ENCODE measurements at places on chromosomes 1 and 21. TPM values are rescaled to one million over a fixed set of nuclear protein-coding genes. Genes with fewer than 3 reads are reported as not detected.

DNA sequence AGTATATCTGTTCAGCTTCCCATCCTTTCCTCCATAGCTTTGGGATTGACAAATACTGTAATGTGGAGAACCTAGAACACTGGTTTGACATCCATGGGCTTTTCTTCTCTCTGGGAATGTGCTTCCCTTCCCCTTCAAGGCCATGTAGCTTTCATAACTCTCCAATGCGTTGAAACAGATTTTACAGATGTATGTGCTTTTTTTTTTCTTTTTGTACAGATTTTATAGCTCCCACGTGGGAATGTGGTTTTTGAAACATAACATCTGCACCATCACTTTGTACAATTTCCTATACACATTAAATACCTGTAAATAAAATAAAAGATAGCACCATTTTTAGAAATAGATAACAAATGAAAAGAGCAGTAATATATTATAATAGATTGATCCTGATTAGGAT, 138.5 kb upstream of the TMPRSS15 start:
- DNase-seq, result no peak

GRCh38 chr1:83508485-83509151, 490.3 kb downstream of the TTLL7 start:
- DNase-seq, result no peak

DNA sequence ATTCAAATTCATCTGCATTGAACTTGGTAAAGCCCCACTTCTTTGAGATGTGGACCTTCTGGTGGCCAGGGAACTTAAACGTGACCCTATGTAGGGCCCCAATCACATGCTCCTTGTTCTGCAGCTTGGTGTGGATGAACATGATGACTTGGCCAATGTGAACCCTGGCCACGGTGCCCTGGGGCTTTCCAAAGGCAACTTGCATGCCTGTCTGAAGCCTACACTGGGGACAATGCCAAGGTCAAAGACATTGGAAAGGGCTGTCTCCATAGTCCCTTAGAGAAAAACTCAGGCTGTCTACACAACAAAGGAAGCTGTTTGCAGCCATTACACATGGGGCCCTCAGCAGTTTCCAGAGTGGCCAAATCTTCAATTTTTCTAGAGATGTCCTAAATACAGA, 8.9 kb upstream of the VPS13D start:
- DNase-seq, result no peak

DNA sequence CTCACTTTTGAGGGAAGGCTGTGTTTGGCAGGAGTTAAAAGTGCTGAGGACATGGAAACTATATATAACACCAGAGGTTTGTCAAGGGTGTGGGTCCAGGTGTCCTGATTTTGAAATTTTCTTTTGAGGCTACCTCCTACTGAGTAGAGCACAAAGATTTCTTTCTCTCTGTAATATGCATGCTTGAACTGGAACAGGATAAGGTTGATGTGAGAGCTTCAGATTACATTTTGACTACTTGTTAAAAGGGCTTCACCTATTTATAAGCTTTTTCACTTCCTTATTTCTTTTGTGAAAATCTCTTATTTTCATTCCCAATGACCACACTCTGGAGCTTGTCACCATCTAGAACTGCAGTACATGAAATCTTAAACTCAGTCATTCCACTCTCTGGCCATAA, 59.8 kb upstream of the PLA2G4A start:
- no peak for DNase-seq

DNA sequence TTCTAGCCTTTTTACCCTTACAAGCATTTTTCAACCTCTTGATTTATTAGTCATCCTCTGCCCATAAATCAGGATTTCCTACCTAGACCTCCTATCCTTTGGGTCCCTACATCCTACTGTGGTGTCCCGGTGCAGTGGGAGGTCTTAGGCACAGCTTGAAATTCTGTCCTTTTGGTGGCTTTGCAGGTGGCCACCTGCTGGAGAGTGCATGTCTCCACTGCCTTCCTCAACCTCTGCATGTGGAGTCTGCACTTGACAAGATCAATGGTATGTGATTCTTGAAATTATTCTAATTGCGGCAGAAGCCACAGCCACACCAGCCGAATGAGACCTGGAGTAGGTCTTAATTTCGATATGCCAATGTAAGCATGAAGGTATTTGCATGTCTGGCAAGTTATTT, 11.4 kb upstream of the KCNA3 start:
- DNase-seq, result no peak

GRCh38 chr1:218475275-218475674, 130.1 kb downstream of the TGFB2 start:
- no peak for DNase-seq

DNA sequence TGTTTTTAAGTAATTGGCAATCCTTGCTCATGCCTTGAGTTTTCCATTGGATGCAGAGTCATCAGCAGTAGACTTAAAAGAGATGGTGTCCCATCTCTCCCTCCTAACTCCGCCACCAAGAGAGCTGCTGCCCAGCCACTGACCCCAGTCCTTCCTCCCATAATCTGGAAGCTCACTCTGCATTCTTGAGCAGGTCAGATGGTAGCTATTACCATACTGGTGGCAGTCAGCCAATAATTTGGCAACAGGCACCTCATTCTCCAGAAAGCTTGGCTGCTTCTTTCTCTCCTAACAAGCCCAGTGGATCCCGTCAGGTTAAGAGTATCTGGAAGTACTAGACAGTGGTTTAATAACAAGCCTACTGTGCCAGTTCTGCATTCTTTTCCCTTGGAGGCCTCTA, 272.1 kb downstream of the ZNF648 start:
- DNase-seq, result no peak

- DNase-seq, result no peak
Measured at GRCh38 chr1:55484173-55484572, 269.0 kb upstream of the USP24 start.

- DNase-seq, result no peak
Measured at GRCh38 chr1:152901631-152902030, 6.7 kb upstream of the IVL start.

- DNase-seq, result no peak
Measured at GRCh38 chr1:213443415-213443814, 392.4 kb downstream of the RPS6KC1 start.

DNA sequence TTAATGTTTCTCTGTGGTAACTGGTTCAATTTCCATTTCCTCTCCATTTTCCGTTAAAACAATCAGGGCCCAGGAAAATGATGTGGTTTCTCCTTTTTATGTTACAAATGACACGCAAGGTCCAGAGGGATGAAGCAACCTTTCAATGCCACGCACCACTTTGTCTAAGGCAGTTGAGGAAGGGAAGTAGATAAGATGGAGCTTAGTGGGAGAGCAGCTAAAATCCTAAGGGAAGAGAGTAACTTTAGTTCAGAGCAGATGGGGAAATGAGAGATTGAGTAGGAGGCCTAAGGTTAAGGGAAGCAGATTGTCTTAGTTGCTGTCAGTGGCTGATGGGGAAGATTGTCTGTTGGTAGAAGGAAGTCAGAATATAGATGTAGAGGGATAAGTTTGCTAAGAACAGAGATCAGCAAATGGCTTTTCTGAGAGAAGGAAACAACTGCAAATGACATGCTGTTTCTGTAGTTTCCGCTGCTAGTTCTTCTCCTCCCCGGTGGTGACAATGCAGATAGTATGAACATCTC, 660 bp downstream of the CD1C start:
- no peak for DNase-seq

- DNase-seq, result peak; percentile 90
Measured at GRCh38 chr1:99659755-99660210, 13.9 kb downstream of the PALMD start.

DNA sequence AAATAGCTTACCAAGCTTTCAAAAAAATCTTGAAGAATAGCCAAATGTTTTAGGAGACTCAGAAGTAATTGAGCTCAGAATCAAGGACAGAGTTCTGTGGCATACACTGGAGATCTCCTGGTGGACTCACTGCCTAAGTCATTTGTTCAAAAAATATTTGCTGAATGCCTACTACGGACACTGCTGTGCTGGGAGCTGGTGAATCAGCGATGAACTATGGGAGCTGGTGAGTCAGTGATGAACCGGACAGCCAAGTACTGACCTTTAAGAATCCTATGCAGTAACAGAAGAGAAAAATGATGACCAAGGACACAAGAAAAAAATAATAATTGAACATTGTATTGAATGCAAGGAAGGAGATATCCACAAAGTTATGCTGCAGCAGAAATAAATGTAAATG, 717.9 kb upstream of the CXADR start:
- DNase-seq, result peak; percentile 90

GRCh38 chr1:37068897-37069296, 34.6 kb upstream of the GRIK3 start:
- DNase-seq, result no peak

DNA sequence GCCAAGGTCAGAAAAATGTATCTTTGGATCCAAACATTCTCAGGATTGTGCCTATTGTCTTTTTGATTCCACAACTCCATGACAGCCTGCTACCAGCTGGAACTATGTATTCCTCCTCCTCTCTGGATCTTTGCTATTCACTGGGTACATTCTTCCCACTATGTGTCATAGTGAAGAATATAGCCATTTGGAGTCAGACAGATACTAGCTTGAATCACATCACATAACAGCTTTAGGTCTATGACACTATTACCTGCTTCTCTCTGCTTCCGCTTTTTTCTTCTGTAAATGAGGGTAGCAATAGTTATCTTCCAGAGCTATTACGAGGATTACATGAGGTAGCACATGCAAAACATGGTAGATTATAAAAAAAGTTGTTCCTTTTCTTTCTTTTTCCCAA, 5.4 kb upstream of the EXO1 start:
- DNase-seq, result no peak

DNA sequence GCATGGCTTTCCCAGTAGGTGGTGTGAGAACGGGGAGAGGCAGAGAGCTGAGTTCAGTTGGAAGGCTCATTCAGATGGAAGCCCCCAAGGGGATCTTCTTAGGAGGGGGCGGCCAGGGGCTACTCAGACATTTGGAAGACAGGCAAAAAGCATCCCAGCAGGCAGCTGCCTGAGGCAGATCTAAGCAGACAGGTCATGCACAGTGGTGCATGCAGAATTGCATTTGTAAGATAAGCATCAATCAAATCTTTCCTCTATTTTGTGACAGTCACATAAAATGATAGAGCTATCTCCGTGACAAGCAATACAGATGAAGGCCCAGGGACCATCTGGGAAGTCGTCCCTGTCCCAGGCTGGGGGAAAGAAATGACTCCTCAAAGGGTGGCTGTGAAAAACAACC, 3.8 kb downstream of the RAB3B start:
- DNase-seq, result no peak

GRCh38 chr21:36200081-36200561, 43.5 kb downstream of the DOP1B start:
- DNase-seq, result no peak

GRCh38 chr1:154208677-154209388, 2.7 kb upstream of the CFAP141 start:
- no peak for DNase-seq

GRCh38 chr21:26751305-26751704, 93.9 kb downstream of the ADAMTS1 start:
- DNase-seq, result no peak

DNA sequence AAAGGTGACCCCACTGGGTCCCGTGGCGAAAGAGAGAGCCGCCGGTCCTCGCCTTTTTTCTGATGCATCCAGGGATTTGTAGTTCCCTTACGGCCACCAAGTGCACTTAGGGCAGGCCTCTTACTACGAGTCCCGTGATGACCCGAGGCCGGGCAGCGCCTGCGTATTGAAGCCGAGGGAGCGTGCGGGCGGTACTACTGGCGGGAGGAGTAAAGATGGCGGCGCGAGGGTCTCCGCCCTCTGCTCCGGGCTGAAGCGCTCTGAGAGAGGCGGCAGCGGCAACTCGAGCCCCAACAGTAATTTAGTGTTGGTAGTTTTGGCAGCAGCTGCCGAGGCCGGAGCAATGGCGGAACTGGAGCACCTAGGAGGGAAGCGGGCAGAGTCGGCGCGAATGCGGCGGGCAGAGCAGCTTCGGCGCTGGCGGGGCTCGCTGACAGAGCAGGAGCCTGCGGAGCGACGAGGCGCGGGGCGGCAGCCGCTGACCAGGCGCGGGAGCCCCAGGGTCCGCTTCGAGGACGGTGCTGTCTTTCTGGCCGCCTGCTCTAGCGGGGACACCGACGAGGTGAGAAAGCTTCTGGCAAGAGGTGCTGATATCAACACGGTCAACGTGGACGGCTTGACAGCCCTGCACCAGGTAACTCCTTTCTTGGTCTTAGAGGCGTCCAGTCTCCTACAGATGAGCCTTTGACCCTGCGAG, at the start of gene PPP1R12B:
PPP1R12B (plus strand) TSS at position 191 of the 697 bp plus-strand sequence; CDS start at position 344, 153 bp downstream.
- peak; percentile 99 for DNase-seq

- peak; percentile 17 for DNase-seq
Measured at GRCh38 chr1:162175379-162176081, 106.0 kb downstream of the NOS1AP start.

GRCh38 chr1:214003233-214003632, 15.5 kb downstream of the PROX1 start:
- DNase-seq, result no peak

GRCh38 chr1:240666568-240667198, 54.7 kb upstream of the GREM2 start:
- no peak for DNase-seq

DNA sequence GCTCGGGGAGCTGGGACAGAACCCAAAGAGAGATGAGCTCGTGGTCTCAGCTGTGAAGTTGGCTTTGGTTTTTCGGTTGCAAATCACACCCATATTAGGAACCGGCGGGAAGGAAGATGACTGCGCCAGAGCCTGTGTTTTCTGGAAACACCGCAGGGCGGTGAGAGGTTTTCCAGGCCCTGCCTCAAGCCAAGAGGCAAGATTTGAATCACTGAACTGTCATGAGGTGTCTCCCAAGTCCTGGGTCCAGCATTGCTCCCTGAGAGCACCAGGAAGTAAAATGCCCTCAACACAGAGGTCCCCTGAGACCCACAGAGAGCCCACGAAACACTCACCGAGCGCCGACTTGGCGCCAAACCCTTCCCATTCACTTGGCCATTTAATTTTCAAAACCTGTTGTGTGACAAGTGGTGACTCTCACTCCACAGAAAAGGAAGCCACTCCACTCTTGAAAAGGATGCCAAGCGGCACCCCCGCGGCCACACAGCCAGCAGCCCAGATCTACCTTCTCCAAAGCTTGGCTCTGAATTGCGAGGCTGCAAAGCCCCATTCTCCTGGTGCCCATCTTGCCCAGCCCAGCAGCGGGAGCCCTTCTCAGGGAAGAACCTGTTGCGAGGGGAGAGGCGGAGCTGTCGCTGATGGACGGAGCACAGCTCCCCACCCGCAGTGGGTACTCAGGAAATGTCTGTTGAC, 99.0 kb upstream of the RUNX3 start:
- no peak for DNase-seq

GRCh38 chr1:209751627-209752231, 4.1 kb upstream of the TRAF3IP3 start:
- no peak for DNase-seq

TTC22 gene
- total RNA-seq, result not detected

EPHA2 gene
- 112 TPM for total RNA-seq

AMY1C gene
- not detected for total RNA-seq

PROK1 gene
- total RNA-seq, result not detected

SLAMF7 gene
- total RNA-seq, result not detected

HSPB7 gene
- total RNA-seq, result not detected

EPHA10 gene
- total RNA-seq, result under 0.01 TPM

ADAMTS5 gene
- total RNA-seq, result 1.4 TPM

C1QC gene
- total RNA-seq, result not detected

DCLRE1B gene
- total RNA-seq, result 1.8 TPM

LRRC71 gene
- 0.13 TPM for total RNA-seq

ETNK2 gene
- total RNA-seq, result 13.0 TPM

ADORA3 gene
- not detected for total RNA-seq

KIF14 gene
- 2.1 TPM for total RNA-seq

NR1I3 gene
- not detected for total RNA-seq

PGLYRP4 gene
- total RNA-seq, result not detected

RBP7 gene
- 0.77 TPM for total RNA-seq

MMEL1 gene
- total RNA-seq, result 3.6 TPM
